CD4-positive, alpha-beta T cell (primary cell): ENCODE measurements at places on chromosomes 4 and X. TPM values are rescaled to one million over a fixed set of nuclear protein-coding genes. Genes with fewer than 3 reads are reported as not detected.

HS3ST1 gene
- total RNA-seq, result not detected

SHROOM4 gene
- not detected for total RNA-seq

EMCN gene
- total RNA-seq, result not detected

- no peak for DNase-seq
- peaks cover 36% of the 10 kb centered on the region for H3K27me3 ChIP-seq
- H3K4me1 ChIP-seq, result peaks cover 11% of the 10 kb centered on the region
- H3K36me3 ChIP-seq, result no peaks in the 10 kb centered on the region
Observed at GRCh38 chr4:185583813-185584212, 48.5 kb upstream of the PDLIM3 start.

GRCh38 chrX:150185766-150186165 is 177.4 kb upstream of the MAMLD1 start:
- DNase-seq, result no peak
- H3K27me3 ChIP-seq, result no peaks in the 10 kb centered on the region
- H3K27ac ChIP-seq, result no peak overlapping the region
- H3K4me3 ChIP-seq, result no peak overlapping the region

GRCh38 chr4:10186228-10187214 is 69.9 kb upstream of the WDR1 start:
- H3K27ac ChIP-seq, result no peak overlapping the region
- no peak overlapping the region for H3K4me3 ChIP-seq
- H3K36me3 ChIP-seq, result no peaks in the 10 kb centered on the region
- H3K4me1 ChIP-seq, result peaks cover 8% of the 10 kb centered on the region

- no peaks in the 10 kb centered on the region for H3K36me3 ChIP-seq
- H3K4me3 ChIP-seq, result no peak overlapping the region
- no peaks in the 10 kb centered on the region for H3K27me3 ChIP-seq
- no peak overlapping the region for H3K27ac ChIP-seq
Observed at GRCh38 chr4:104906276-104906675, 240.4 kb upstream of the TET2 start.

DNA sequence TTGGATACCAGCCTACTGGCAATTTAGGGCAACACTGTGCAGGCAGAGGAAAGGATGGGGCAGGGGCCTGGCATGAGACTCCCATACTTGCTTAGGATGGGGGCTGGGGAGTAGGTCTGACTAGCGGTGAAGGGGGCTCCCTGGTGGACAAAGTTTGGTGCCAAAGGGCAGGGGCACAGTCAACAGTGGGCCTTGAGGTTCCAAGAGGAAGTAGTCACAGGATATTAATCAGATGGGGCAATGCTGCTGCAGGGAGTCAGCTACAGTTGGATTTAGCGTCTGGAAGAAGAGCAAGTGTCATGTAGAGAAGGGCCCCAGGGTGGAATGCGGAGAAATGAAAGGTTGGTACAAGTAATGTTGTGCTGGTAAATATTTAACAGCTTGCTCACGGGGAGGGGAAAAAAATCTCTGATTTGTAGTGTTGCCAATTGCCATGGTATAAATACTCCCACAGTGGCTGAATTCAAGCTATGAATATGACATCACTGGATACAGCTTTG is 139.4 kb downstream of the PJA1 start:
- H3K27me3 ChIP-seq, result no peaks in the 10 kb centered on the region
- no peaks in the 10 kb centered on the region for H3K4me1 ChIP-seq
- no peaks in the 10 kb centered on the region for H3K36me3 ChIP-seq
- H3K27ac ChIP-seq, result no peak overlapping the region
- no peak overlapping the region for H3K4me3 ChIP-seq
- DNase-seq, result no peak

- H3K36me3 ChIP-seq, result no peaks in the 10 kb centered on the region
- H3K4me3 ChIP-seq, result no peak overlapping the region
- peaks cover 8% of the 10 kb centered on the region for H3K27me3 ChIP-seq
- peaks cover 24% of the 10 kb centered on the region for H3K4me1 ChIP-seq
- DNase-seq, result no peak
- no peak overlapping the region for H3K27ac ChIP-seq
Observed at GRCh38 chr4:6341696-6342095, 72.0 kb downstream of the WFS1 start.

GRCh38 chr4:7607156-7607910 is 172.6 kb upstream of the PSAPL1 start:
- DNase-seq, result no peak
- no peaks in the 10 kb centered on the region for H3K36me3 ChIP-seq
- no peaks in the 10 kb centered on the region for H3K4me1 ChIP-seq
- no peak overlapping the region for H3K27ac ChIP-seq
- no peak overlapping the region for H3K4me3 ChIP-seq

- H3K4me1 ChIP-seq, result no peaks in the 10 kb centered on the region
- no peak within 1 kb of the TSS for H3K4me3 ChIP-seq
- no peak within 1 kb of the TSS for H3K27ac ChIP-seq
- H3K27me3 ChIP-seq, result peaks cover 26% of the 10 kb centered on the region
- H3K36me3 ChIP-seq, result no peaks in the 10 kb centered on the region
Observed at GRCh38 chrX:6228720-6229119, at the start of gene NLGN4X. Gene NLGN4X, minus strand, starts transcription at chrX:6228867. Its CDS starts 77,401 bp downstream, at chrX:6151466.

DNA sequence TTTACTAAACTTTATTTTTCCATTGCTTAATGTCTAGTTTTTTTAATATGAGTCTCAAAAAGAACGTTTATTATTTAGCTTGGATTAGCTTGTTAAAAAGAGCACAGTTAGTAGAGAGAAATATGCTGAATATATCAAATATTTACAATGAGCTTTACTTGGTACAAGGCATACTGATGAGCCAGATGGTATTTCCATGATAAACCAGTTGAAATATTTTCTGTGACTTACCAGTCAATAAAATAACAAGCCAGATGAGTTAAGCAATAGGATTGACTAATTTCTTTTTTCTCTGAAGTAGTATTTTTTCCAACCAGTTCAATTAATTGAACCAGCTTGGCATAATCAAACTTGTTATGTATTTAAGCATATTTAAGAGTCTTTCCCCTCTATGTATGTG is 134.1 kb downstream of the KLHL34 start:
- no peaks in the 10 kb centered on the region for H3K36me3 ChIP-seq
- H3K4me1 ChIP-seq, result no peaks in the 10 kb centered on the region
- H3K27ac ChIP-seq, result no peak overlapping the region
- no peaks in the 10 kb centered on the region for H3K27me3 ChIP-seq
- DNase-seq, result no peak

- no peak overlapping the region for H3K4me3 ChIP-seq
- H3K4me1 ChIP-seq, result peaks cover 52% of the 10 kb centered on the region
- no peak overlapping the region for H3K27ac ChIP-seq
- no peak for DNase-seq
- H3K36me3 ChIP-seq, result peaks cover 7% of the 10 kb centered on the region
Observed at GRCh38 chrX:154715825-154716224, 35.1 kb downstream of the GAB3 start.

DNA sequence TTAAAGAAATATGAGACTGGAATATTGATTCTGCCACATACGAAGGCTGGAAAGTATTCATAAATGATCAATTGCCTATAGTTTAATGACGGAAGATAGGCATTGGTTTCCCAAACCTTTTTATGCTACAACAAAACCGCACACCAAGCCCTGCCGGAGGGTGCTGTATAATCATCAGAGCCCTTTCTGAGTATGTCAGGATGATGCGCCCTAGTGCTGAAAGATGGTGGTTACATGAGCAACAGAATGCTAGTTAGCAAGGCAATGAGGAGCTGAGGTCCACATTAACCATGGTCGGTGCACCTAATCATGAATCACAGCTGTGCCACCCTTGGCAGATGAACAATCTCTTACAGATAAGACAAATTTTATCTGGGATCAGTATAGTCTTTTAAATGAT is 491.1 kb downstream of the PACRGL start:
- DNase-seq, result no peak
- H3K27me3 ChIP-seq, result no peaks in the 10 kb centered on the region
- H3K36me3 ChIP-seq, result no peaks in the 10 kb centered on the region
- H3K4me3 ChIP-seq, result no peak overlapping the region

DNA sequence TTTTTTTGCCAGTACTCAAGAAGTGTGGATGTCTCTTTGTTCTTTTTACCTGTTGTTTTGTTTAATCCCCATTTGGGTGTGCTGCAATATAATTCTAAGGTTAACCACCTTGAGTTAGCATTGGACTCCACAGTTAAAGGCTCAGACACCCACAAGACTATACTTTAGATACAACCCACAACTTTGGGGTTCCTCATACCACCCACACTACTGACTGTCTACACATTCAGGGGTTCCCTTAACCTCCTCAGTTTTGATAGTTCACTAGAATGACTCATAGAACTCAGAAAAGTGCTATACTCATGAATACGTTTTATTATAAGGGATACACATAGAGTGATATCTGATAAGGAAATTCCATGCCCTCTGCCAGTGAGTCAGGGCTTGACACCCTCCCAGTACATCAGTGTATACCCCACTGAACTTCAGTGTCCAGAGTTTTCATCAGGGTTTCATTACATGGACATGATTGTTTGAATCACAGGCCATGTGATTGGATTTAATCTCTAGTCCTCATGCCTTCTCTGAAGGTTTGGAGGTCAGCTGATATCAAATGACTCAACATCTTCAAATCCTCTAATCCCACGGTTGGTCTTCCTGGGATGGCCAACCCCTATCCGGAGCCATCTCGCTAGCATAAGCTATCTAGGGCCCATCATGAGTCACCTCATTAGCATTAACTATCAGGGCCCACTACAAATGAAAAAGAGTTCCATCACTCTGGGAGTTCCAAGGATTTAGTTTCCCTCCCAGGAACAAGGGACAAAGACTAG is 357.7 kb upstream of the EMCN start:
- no peaks in the 10 kb centered on the region for H3K36me3 ChIP-seq
- no peak overlapping the region for H3K4me3 ChIP-seq
- H3K4me1 ChIP-seq, result no peaks in the 10 kb centered on the region
- H3K27me3 ChIP-seq, result peaks cover 3% of the 10 kb centered on the region

- no peaks in the 10 kb centered on the region for H3K36me3 ChIP-seq
- no peak overlapping the region for H3K27ac ChIP-seq
- DNase-seq, result no peak
- no peaks in the 10 kb centered on the region for H3K27me3 ChIP-seq
- no peak overlapping the region for H3K4me3 ChIP-seq
Observed at GRCh38 chr4:118973295-118973694, 84.6 kb downstream of the SYNPO2 start.

DNA sequence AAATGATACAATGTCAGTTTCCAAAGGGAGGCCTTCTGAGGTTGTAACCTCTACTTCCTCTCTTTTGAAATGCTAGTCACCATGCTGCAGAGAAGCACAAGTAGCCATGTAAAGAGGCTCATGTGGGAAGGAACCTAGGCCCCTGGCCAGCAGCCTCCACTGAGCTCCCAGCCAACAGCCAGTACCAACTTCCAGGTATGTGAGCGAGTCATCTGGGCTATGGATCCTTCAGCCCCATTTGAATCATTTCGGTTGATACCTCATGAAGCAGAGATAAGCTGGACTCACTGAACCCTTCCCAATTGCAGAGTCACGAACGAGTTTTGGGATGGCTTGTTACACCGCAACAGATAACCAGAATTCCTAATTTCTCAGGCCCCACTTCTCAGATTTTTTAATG is 187.0 kb upstream of the LDB2 start:
- no peak overlapping the region for H3K4me3 ChIP-seq
- H3K36me3 ChIP-seq, result no peaks in the 10 kb centered on the region
- no peak for DNase-seq
- H3K27me3 ChIP-seq, result no peaks in the 10 kb centered on the region
- no peak overlapping the region for H3K27ac ChIP-seq

- no peak for DNase-seq
- no peaks in the 10 kb centered on the region for H3K36me3 ChIP-seq
- no peak overlapping the region for H3K4me3 ChIP-seq
- no peak overlapping the region for H3K27ac ChIP-seq
Observed at GRCh38 chr4:23878912-23879732, 10.7 kb downstream of the PPARGC1A start.

DNA sequence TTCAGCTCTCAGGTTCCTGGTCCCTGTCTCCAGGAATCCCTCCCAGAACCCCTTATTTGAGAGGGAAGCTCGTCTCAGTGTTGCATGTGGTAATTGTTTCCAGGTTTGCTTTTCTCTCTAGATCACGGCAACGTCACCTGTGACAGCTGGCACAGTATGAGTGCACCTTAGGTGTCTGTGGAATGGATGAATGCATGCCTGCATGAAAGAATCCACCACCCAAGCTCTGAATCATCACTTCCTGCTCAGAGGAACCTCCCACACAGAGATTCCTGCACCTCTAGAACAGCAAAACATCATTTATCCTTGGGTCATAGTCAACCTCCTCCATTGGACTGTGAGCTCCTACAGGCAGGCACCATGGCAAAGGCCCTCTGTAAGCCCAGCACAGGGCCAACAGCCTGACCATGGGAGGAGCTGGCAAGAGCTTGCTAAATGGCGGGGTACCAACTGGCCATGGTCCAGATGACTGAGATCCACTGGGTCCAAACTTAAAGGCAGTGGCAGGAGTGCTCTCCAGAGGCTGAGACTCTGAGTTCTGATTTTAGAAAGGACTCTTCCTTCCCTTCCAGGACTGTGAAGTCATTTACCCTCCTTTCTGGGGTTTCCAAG is 116.2 kb downstream of the SLC2A9 start:
- H3K36me3 ChIP-seq, result no peaks in the 10 kb centered on the region
- H3K4me3 ChIP-seq, result no peak overlapping the region
- H3K27ac ChIP-seq, result no peak overlapping the region
- no peak for DNase-seq
- no peaks in the 10 kb centered on the region for H3K27me3 ChIP-seq

DNA sequence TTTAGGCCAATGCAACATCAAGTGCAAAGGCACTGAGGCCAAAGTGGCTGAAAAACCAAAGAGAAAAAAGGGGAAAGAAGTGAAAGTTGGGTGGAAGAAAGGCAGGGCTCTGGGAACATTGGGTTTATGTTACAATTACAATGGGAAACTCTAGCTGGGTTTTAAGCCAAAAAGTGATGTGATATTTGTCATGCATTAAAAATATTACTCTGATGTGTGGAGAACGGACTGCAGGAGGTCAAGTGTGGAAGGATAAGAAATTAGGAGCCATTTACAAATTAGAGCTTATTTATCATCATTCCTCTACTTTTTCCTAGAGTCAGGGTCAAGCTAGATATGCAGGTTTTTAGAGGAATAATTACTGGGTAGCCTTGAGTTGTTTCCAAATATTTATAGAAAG is 516.8 kb downstream of the INPP4B start:
- H3K36me3 ChIP-seq, result peaks cover 5% of the 10 kb centered on the region
- no peak for DNase-seq
- H3K4me1 ChIP-seq, result peaks cover 18% of the 10 kb centered on the region
- H3K27me3 ChIP-seq, result no peaks in the 10 kb centered on the region

GRCh38 chr4:125663896-125664767 is 349.4 kb downstream of the FAT4 start:
- H3K36me3 ChIP-seq, result no peaks in the 10 kb centered on the region
- no peaks in the 10 kb centered on the region for H3K27me3 ChIP-seq
- no peak overlapping the region for H3K27ac ChIP-seq
- no peak overlapping the region for H3K4me3 ChIP-seq
- no peak for DNase-seq

- H3K4me1 ChIP-seq, result no peaks in the 10 kb centered on the region
- no peak overlapping the region for H3K27ac ChIP-seq
- no peak overlapping the region for H3K4me3 ChIP-seq
- H3K27me3 ChIP-seq, result no peaks in the 10 kb centered on the region
- no peaks in the 10 kb centered on the region for H3K36me3 ChIP-seq
- no peak for DNase-seq
Observed at GRCh38 chrX:22171287-22172060, 101.2 kb upstream of the CBLL2 start.
